ENCODE measurements at places on chromosomes 1 and 21. TPM values are rescaled to one million over a fixed set of nuclear protein-coding genes. Genes with fewer than 3 reads are reported as not detected.

- no peaks in the 10 kb centered on the region for H3K36me3 ChIP-seq
- peaks cover 4% of the 10 kb centered on the region for H3K4me1 ChIP-seq
- H3K4me3 ChIP-seq = no peak overlapping the region
- no peak overlapping the region for H3K27ac ChIP-seq
These were observed 78.7 kb upstream of the COG2 start for GRCh38 chr1:230563591-230563990.

The C1orf226 gene
- 0.05 TPM for total RNA-seq

DNA sequence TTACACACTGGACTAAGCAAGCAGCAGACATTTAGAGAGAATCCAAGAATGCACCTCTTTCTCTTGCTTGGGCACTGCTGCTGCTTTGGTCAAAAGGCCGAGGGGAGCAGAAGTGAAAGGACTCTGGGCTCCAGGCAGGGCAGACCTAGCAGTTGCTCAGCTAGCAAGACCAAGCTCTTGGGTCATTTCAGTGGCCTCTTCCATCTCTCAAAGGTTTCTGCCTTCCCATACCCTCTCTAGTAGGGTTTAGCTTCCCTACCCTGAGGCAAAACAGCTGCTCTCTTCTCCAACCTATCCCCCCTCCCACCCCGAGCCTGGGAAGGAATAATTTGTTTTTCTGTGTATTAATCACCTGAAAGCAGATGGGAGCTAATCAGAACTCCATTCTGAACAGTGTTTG is 25.8 kb downstream of the TFAP2E start:
- H3K27me3 ChIP-seq = no peaks in the 10 kb centered on the region
- DNase-seq = no peak
- H3K4me3 ChIP-seq = no peak overlapping the region
- H3K27ac ChIP-seq = no peak overlapping the region

- no peak overlapping the region for H3K4me3 ChIP-seq
- no peaks in the 10 kb centered on the region for H3K27me3 ChIP-seq
- no peak overlapping the region for H3K27ac ChIP-seq
- no peaks in the 10 kb centered on the region for H3K36me3 ChIP-seq
These were observed 69.4 kb upstream of the ACTRT2 start for GRCh38 chr1:2951856-2952255.

The DDAH1 gene
- total RNA-seq = not detected

The KRTAP11-1 gene
- not detected for total RNA-seq

GRCh38 chr1:201753492-201753891 is 75.5 kb upstream of the IPO9 start:
- H3K4me3 ChIP-seq = no peak overlapping the region
- H3K27ac ChIP-seq = no peak overlapping the region
- no peak for DNase-seq
- peaks cover 7% of the 10 kb centered on the region for H3K4me1 ChIP-seq
- H3K27me3 ChIP-seq = peaks cover 23% of the 10 kb centered on the region
- no peaks in the 10 kb centered on the region for H3K36me3 ChIP-seq

GRCh38 chr1:77463216-77463615 is 181.4 kb downstream of the AK5 start:
- H3K36me3 ChIP-seq = no peaks in the 10 kb centered on the region
- H3K4me3 ChIP-seq = no peak overlapping the region
- no peak for DNase-seq
- no peaks in the 10 kb centered on the region for H3K4me1 ChIP-seq
- no peaks in the 10 kb centered on the region for H3K27me3 ChIP-seq
- no peak overlapping the region for H3K27ac ChIP-seq

The COL6A2 gene
- total RNA-seq = 2.2 TPM

DNA sequence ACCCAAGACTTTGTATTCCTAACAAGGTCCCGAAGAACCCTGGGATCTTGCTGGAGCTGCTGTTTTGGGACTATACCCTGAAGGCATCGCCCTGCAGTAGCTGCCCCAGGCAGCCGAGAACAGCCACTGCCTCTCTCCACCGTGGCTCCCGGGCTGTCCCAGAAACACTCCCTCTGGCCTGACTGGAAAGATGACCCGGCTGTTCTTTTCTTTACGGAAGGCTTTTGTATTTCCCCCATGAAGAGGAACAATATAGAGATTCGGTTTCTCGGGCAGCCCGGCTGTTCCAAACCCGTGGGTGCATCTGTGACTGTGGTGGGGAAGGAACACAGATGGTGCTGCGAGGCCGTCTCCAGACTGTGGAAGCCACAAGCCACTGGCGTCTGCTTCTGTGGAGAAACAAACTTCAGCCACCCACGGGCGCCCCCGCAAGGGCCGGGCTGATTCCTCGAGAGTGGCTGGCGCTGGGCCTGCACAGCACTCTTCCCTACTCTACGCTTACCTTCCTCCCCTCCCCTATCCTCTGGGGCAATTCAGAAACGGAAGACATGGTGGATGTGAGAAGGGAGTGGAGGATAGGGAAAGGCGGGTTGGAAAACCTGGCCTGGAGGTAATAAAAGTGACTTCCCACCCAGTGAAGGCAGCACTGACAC is 33.7 kb upstream of the VASH2 start:
- no peaks in the 10 kb centered on the region for H3K4me1 ChIP-seq
- no peak for DNase-seq
- no peak overlapping the region for H3K4me3 ChIP-seq
- H3K36me3 ChIP-seq = no peaks in the 10 kb centered on the region
- no peak overlapping the region for H3K27ac ChIP-seq

The POGK gene
- total RNA-seq = 49.7 TPM

DNA sequence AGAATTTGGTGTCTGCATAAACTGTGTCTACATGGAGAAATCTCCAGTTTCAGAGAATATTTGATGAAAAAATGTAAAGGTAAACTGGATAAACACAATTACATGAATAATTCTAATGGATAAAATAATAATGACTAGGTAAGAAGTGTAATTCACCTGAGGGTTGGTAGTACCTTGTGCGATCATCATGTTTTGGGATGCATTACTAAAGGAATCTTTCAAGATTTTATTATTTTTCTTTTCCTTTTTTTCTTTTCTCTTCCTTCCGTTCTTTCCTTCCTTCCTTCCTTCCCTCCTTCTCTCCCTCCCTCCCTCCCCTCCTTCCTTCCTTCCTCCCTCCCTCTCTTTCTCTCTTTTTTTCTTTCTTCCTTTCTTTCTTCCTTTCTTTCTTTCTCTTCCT is 818.7 kb downstream of the LTN1 start:
- H3K36me3 ChIP-seq = no peaks in the 10 kb centered on the region
- H3K4me1 ChIP-seq = no peaks in the 10 kb centered on the region
- H3K27me3 ChIP-seq = no peaks in the 10 kb centered on the region
- H3K4me3 ChIP-seq = no peak overlapping the region

GRCh38 chr21:16285605-16286126 is 555.9 kb downstream of the USP25 start:
- no peak overlapping the region for H3K27ac ChIP-seq
- no peaks in the 10 kb centered on the region for H3K4me1 ChIP-seq
- no peak overlapping the region for H3K4me3 ChIP-seq
- no peak for DNase-seq
- H3K27me3 ChIP-seq = no peaks in the 10 kb centered on the region
- H3K36me3 ChIP-seq = no peaks in the 10 kb centered on the region

- H3K27ac ChIP-seq = peak overlapping the region; percentile 56
- H3K36me3 ChIP-seq = peaks cover 5% of the 10 kb centered on the region
- H3K4me1 ChIP-seq = peaks cover 47% of the 10 kb centered on the region
- H3K27me3 ChIP-seq = no peaks in the 10 kb centered on the region
- DNase-seq = no peak
These were observed 19.0 kb upstream of the DUSP10 start for GRCh38 chr1:221760911-221761310.

The LCE3D gene
- total RNA-seq = not detected

DNA sequence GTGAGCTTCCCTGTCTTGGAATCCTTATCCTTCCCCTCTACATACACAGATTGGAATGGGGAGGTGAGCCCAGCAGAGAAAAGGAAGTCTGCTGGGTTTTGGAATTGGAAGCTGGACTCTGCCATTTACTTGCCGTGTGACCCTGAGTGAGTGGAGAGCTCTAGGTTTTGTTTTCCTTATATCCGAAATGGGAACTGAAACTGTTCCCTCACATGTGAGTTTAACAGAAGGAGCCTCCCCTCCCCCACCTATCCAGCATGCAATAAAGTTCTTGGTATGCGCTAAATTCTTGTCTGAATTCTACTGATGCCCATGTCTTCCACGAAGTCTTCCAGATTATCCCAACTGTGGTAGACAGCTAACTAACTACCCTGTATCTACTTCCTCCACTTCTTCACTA is 58.7 kb downstream of the NENF start:
- no peak overlapping the region for H3K4me3 ChIP-seq
- no peaks in the 10 kb centered on the region for H3K36me3 ChIP-seq
- H3K27ac ChIP-seq = no peak overlapping the region
- H3K4me1 ChIP-seq = peaks cover 3% of the 10 kb centered on the region

- peaks cover 1% of the 10 kb centered on the region for H3K27me3 ChIP-seq
- no peak overlapping the region for H3K4me3 ChIP-seq
- no peaks in the 10 kb centered on the region for H3K36me3 ChIP-seq
- no peak overlapping the region for H3K27ac ChIP-seq
These were observed 310.3 kb downstream of the NFIA start for GRCh38 chr1:61392409-61393242.

The CFAP74 gene
- not detected for total RNA-seq

The DPYD gene
- total RNA-seq = 12.5 TPM

GRCh38 chr1:14580986-14581385 is 17.5 kb upstream of the KAZN start:
- no peaks in the 10 kb centered on the region for H3K36me3 ChIP-seq
- H3K27ac ChIP-seq = no peak overlapping the region
- DNase-seq = no peak
- no peaks in the 10 kb centered on the region for H3K4me1 ChIP-seq
- H3K27me3 ChIP-seq = no peaks in the 10 kb centered on the region
- H3K4me3 ChIP-seq = no peak overlapping the region

GRCh38 chr21:30962013-30962412 is 76.3 kb downstream of the KRTAP19-8 start:
- peaks cover 11% of the 10 kb centered on the region for H3K27me3 ChIP-seq
- H3K36me3 ChIP-seq = no peaks in the 10 kb centered on the region
- H3K4me3 ChIP-seq = no peak overlapping the region
- no peak for DNase-seq

DNA sequence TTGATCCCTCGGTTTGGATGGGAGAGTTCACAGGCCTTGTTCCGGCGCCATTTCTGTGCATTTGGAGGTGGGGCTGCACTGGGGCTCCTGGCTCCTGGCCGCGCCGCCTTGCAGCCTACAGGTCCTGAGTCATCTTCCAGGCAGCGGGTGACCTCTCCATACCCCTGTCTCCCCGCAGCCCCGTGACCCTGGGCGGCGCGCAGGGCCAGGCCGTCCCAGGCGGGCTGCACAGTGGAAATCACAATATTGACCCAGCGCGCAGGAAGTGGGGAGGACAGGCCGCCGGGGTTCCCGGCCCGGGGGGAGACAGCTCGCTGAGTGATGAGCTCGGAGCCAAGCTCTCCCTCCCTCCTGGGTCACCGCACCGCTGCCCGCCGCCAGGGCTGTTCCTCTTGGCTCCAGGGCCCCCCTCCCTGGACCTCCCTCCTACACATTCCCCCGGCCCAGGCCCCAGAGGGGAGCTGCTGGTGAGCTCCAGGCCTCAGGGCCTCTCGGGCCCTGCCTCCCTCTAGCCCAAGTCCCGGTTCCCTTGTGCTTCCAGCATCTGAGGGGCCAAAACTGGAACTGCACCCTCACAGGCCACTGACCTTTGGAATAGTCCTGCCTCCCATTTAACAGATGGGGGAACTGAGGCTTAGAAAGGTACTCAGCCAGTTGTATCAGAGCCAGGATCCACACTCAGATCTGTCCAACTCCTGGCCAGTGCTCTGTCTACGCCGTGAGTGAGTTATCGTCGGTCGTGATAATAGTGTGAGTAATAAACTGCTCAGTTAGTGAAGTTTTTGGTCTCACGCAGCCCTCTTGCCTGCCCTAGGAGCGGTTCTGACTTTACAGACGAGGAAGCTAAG is 142.9 kb upstream of the WNT4 start:
- no peak overlapping the region for H3K27ac ChIP-seq
- H3K36me3 ChIP-seq = no peaks in the 10 kb centered on the region
- H3K4me3 ChIP-seq = no peak overlapping the region
- no peaks in the 10 kb centered on the region for H3K27me3 ChIP-seq
- no peaks in the 10 kb centered on the region for H3K4me1 ChIP-seq
- no peak for DNase-seq

All from activated T-helper 2 cell treated with anti-CD3 and anti-CD28 coated beads, Interferon-gamma antibody, Interleukin-2, Interleukin-4, amounts not matched to agents 10 μg/mL and 5 μg/mL and 100 μg/mL, durations not matched to agents 14 hours and 24 hours and 36 hours (primary cell).